ENCODE measurements at places on chromosomes 6 and 20.

DNA sequence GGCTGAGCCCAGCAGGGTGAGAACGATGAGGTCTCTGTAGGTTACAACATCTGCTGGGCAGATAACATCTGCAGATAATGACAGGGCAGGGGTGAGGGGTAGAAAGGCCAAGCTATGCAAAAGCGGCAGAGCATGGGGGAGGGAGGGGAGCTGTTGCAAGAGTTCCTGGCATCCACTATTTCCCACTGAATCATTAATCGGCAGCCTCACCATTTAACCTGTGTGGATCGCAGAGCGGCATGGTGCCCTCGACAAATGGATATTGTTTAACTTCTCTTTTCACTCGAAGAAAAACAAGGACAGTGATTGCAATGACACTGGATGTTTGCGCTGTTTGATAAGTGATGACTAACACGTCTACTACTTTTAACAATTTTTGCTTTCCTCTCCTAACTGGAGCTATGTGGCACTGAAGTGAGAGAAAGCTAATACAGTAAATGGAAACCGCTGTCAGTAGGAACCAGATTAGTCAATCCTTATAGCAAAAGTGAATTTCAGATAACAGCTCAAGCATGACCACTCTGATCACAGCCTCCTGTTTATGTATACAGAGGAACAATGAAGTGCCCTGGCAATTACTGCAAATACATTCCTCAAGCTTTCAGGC is 381.5 kb downstream of the TFAP2A start:
- DNase-seq = no peak

- no peak for DNase-seq
Measured at GRCh38 chr6:151022492-151022891, 157.0 kb downstream of the MTHFD1L start.

- DNase-seq = no peak
Measured at GRCh38 chr6:113317442-113317841, 539.7 kb upstream of the MARCKS start.

- DNase-seq = no peak
Measured at GRCh38 chr6:12485226-12485764, 195.1 kb downstream of the EDN1 start.

GRCh38 chr20:38543014-38543906 is 37.7 kb upstream of the ADIG start:
- DNase-seq = no peak

GRCh38 chr20:32316667-32317066 is 39.2 kb downstream of the KIF3B start:
- DNase-seq = no peak

DNA sequence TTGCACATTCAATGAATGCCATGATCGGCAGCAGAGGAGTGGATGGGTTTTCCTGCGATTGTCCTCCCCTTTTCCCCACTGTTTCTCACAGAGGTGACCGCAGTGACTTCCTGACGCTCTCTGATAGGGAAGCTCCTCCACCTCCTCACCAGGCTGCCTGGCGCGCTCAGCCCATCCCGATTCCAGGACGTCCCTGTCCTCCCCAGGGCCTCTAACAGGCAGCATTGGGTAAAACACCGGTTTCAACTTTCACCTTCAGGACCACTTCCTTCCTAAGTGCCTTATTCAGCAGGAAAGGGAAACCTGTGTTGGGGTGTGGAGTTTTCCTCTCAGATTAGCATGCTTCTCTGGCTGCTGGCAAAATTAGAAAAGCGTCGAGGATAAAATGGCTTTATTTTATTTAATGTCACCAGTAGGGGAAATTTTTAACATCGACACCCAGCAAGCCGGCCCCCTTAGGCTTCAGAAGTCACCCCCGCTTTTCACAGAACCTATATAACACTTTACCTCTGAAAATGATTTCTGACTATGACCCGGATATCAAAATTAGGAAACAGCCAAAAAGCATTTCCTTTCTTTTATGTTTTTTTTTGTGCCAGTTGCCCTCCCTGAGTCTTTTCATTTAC is 570.4 kb upstream of the GJE1 start:
- peak; percentile 2 for DNase-seq

GRCh38 chr6:20696676-20697075 is 162.4 kb downstream of the CDKAL1 start:
- DNase-seq = no peak

- DNase-seq = no peak
Measured at GRCh38 chr6:66429210-66429609, 722.2 kb upstream of the EYS start.

GRCh38 chr20:25316506-25317190 is 68.8 kb downstream of the PYGB start:
- no peak for DNase-seq

GRCh38 chr6:41197234-41197633 is 3.7 kb downstream of the TREML2 start:
- DNase-seq = no peak

DNA sequence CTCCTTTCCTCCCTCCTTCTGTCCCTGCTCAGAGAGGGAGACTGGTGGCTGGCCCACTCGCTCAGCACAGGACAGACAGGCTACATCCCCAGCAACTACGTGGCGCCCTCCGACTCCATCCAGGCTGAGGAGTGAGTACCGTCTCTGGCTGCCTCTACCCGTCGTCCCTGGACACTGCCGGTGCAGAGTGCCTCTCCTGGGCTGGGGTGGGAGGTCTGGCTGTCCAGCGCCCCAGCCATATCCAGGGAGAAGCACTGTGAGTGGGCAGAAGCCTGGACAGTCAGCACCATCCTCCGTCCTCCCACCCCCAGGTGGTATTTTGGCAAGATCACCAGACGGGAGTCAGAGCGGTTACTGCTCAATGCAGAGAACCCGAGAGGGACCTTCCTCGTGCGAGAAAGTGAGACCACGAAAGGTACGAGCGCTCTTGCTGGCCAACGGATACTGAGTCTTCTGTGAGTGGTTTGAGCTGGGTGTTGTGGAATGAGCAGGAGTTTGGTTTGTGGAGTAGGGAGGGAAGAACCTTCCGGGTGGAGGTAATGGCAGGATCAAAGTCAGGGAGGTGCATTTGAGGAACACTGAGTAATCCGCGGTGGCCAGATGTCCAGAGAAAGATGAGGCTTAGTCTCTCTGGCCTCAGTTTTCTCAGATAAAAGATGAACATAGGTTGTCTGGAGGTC is 48.1 kb downstream of the SRC start:
- no peak for DNase-seq

- no peak for DNase-seq
Measured at GRCh38 chr6:154428897-154429296, 72.3 kb upstream of the IPCEF1 start.

- DNase-seq = peak; percentile 78
Measured at GRCh38 chr6:32154514-32155161, 697 bp downstream of the PPT2 start.

DNA sequence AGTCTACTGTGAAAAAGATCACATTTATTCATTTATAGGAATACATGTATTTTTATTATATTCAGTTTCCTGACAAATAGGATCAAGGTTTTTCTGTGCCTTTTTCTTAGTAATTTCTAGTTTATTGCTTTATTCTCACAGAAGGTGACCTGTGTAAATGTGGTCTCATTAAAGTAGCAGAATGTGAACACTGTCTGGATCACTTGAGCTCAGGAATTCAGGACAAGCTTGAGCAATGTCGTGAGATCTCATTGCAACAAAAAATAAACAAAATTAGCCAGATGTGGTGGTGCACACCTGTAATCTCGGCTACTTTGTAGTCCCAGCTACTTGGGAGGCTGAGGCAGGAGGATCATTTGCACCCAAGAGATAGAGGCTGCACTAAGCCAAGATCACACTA is 516.7 kb downstream of the CDKAL1 start:
- DNase-seq = no peak

DNA sequence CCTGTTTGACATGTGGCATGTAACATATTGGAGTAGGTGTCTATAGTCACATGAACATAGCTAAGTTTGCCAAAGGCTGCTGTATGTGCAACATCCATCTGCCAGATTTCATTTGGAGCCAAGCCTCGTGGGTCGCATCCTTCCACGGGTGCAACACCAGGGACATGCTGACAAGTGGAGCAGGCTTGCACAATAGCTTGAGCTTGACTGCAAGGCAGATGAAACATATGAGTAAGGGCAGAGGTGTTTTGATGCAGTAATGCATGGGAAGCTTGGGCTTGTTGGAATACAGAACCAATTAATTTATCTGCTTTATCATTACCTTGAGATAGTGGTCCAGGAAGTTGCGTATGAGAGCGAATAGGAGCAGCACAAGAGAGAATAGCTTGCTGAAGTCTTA is 74.1 kb upstream of the BTN3A2 start:
- DNase-seq = no peak

GRCh38 chr6:43950051-43950605 is 177.1 kb downstream of the MRPL14 start:
- no peak for DNase-seq

- no peak for DNase-seq
Measured at GRCh38 chr6:104995989-104996617, 39.2 kb downstream of the LIN28B start.

GRCh38 chr6:126380072-126380583 is 40.2 kb downstream of the CENPW start:
- no peak for DNase-seq

GRCh38 chr6:31110825-31111582 is 1.4 kb downstream of the C6orf15 start:
- DNase-seq = no peak

GRCh38 chr6:108737594-108738546 is 110.4 kb upstream of the ARMC2 start:
- no peak for DNase-seq

DNA sequence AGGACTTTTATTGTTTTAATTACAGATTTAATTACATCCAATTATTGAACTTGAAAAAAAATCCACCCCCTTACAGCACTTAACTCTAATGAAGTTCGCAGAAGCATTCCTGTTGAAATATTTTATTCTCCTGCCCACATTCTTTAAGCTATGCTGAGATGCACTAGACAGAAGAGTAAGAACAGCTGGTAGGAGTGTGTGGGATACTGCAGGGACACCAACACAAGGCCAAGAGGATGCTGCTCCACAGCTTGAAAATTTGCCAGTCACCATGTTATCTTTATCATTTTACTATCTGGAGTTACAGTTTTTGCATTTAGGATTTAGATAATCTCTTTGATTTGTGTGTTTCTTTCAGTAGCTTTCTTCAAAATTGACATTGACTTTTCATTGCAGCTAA is 180.7 kb downstream of the EPHA7 start:
- no peak for DNase-seq

- DNase-seq = no peak
Measured at GRCh38 chr6:16583144-16583762, 178.0 kb downstream of the ATXN1 start.

DNA sequence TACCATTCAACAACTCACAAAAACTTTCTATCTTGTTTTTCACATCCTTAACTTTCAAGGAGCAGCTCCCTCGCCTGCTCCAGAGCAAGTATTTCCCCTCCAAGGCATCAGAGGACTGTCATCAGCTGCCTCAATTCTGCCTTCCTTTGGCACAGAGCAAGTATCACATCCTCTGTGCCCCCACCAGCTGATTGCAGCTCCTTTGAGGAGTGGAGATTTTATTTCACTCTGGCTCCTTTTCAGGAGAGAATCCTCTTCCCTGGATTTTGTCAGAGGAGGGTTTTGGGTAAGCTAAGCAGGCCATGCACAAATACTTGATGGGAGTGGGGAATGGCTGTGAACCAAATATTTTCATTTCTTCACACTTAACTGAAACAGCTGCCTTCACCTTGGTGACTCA is 610.5 kb upstream of the FLRT3 start:
- no peak for DNase-seq

DNA sequence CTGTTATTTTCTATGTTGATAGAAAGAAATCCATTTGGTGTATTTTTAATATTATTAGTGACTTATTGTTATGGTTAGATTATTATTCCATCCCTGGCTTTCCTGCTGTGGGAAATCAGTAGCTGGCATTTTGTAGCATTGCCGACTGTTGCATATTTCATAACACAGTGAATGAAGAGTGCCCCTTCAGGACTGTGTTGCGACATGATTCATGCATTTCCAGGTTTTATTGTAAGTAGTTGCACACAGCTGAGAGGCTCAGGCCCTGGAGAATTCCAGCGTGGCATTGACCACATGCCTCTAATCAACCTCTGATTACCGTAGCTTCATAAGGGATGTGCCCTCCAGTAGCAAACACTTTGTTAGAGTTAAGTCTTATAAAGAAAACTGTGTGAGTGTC is 263.9 kb downstream of the FARS2 start:
- DNase-seq = no peak

- no peak for DNase-seq
Measured at GRCh38 chr20:23386304-23387117, 24.5 kb downstream of the GZF1 start.

- no peak for DNase-seq
Measured at GRCh38 chr20:32440758-32441078, 82.6 kb downstream of the ASXL1 start.

DNA sequence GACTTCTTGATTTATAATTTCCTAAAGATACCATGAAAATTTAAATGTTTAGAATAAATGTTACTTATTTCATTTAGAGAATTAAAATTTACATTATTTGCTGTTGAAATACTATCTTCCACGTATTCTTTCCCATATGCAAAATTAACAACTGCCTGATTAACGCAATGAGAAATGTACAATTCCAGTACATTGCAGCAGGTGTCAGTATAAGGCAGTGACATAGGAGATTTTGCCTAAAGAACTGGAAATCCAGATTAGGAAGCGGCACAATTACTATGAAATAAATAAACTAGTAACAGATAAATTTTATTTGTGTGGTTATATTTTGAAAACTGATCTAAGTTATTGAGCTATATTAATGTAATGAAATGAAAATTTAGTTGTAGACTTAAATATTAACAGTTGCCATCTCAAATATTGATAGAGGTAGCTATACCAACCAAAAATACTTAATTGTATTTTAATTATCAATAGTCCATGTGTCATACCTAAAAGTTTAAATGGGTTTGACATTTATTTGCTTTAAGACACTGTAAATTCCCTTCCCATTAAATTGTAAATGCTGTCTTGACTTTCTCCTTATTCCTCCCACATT is 300.2 kb downstream of the UTRN start:
- DNase-seq = no peak

DNA sequence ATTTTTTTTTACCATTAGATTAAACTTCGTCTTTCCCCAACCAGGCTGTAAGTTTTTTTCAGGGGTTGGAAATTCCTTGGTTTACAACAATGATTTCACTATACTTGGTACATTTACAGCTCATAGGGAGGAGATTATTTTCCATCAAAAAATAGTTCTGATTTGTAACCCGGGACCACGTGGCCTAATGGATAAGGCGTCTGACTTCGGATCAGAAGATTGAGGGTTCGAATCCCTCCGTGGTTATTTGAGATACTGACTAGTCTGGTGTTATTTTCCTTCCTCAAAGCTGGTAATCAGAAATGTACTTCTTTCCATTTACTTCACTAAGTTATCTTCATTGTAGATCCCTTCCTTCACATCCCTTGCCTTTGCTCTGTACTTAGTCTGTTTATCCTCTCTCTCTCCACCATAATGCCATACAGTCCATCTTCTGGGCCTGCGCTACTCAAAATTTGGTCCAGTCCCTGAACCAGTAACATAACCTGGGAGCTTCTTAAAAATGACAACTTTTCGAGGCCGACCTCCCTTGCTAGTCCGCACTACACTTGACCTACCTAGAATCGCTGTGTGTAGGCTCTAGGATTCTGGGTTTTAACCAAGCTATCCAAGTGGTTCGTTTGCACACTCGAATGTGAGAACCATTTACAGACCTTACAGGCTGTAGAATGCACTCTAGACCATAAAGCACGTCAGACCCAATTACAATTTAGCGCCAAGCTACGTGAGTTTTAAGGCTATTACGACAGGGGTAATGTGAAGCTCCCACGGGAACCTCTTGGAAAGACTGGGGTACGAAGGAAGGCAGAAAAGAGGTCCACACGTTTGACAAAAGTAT is 42.1 kb upstream of the BTN3A2 start:
- DNase-seq = peak; percentile 86
